Fibroblast of skin of left biceps (primary cell): ENCODE measurements at places on chromosomes 1 and 21.

DNA sequence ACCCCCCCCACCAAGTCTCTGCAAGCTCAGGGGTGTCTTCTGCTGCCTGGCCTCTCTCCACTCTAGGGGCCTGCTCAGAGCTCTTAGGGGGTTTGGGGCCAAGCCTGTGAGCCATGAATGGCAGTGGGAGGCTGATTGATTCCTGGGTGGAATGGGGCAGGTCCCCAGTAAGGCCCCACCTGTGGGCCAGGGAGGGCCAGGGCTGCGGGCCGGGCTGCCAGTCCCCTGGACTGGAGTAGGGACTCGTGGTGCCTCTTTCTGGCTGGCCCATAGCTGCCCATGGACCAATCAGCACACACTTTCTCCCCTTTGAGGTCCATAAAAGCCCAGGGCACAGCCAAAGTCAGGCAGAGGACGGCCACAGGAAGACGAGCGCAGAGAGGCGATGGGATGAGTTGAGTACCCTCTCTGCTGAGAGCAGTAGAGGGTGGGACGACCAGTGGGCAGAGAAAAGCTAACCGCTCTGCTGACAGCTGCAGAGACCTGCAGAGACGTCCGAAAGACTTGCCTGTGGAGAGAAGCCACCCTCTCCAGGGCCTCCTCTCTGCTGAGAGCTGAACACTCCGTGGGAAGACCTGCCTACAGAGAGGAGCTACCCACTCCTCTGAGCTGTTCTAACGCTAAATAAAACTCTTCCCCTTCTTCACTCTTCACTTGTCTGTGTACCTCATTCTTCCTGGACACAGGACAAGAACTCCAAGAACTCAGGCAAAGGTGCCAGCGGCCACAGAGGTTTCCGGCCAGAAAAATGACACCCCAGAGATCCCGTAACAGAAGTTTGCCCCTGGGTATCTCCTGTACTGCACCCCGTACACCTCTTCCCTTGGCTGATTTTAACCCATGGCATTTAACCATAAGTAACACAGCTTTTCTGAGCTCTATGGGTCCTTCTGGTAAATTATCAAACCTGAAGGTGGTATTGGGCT lies 38.2 kb upstream of the TARDBP start:
- no peak for DNase-seq

- peak; percentile 84 for DNase-seq
These were observed 2.4 kb downstream of the HMGB4 start for GRCh38 chr1:33866281-33866680.

DNA sequence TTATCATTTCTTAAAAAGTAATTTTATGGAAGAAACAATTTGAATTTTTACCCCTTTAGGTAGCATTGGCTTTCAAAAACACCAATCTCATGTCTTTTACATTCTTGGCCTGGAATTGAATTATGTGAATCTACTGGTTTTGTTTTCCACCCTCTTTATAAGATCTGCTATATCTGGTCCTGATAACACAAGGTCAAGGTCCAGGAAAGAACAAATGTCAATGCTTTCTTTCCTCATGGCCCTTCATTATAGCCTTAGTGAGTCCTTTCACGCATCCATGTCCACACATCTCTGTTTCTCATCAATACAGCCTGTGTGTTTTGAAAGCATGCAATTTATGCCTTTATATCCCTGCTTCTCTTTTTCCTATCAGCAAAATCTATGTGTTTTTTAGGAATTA lies 24.0 kb upstream of the DR1 start:
- DNase-seq, result no peak

GRCh38 chr1:80305466-80305865 lies 1298.9 kb upstream of the ADGRL4 start:
- DNase-seq, result no peak

GRCh38 chr1:167629681-167630567 lies at the start of gene RCSD1:
Gene RCSD1, plus strand, starts transcription at chr1:167630232. Its CDS starts 192 bp downstream, at chr1:167630424.
- no peak for DNase-seq
